Esophagus squamous epithelium (tissue), 5 donors: ENCODE measurements at places on chromosomes 1 and 21.

DNA sequence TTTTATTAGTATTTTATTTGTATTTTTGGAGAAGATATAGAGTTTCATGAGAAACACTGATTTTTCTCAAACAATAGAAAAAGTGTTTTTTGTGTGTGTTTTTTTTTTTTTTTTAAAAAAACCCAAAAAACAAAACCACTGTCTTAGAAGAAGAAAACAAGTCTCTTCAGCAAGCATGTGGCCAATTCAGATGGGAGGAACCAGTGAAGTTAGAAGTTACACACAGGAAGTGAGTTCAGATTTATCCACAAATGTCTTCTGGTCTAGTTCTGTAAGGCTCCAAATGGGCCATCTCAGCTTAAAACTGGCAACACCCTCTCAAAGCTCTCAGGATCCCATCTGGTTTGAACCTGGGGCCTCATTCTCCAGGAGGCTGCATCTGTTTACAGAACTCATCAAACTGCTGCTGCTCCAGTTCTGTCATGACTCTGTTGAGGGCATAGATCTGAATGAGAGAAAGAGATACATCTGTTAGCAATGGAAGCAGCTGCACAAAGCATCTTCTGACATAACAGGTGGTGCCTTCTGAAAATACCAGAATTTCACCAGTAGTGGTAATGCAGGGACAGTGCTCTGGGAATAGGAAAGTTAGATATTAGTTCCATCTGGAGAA, 9.8 kb upstream of the ERMAP start:
- no peak for DNase-seq

GRCh38 chr1:61950418-61950817, 208.1 kb downstream of the PATJ start:
- DNase-seq = no peak

DNA sequence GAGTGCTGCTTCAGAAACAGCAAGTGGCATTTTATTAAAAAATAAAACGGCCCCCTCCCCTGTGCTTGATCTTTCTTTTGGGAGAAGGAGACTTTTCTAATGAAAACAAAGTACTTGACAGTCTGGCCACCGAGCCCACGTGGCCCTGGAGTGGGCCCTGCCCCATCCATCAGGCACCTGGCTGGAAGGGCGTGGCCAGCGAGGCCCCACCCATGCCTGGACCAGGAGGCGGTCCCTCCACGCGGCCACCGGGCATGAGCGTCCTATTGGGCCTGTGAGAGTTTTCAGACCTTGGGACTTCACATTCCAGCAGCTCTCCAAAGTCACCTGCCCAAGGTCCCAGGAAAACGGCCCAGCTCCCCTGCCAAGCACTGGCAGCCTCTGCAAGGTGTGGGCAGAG, 144.7 kb downstream of the CASZ1 start:
- no peak for DNase-seq

GRCh38 chr1:186082235-186082937, 292.7 kb downstream of the TPR start:
- DNase-seq = no peak

DNA sequence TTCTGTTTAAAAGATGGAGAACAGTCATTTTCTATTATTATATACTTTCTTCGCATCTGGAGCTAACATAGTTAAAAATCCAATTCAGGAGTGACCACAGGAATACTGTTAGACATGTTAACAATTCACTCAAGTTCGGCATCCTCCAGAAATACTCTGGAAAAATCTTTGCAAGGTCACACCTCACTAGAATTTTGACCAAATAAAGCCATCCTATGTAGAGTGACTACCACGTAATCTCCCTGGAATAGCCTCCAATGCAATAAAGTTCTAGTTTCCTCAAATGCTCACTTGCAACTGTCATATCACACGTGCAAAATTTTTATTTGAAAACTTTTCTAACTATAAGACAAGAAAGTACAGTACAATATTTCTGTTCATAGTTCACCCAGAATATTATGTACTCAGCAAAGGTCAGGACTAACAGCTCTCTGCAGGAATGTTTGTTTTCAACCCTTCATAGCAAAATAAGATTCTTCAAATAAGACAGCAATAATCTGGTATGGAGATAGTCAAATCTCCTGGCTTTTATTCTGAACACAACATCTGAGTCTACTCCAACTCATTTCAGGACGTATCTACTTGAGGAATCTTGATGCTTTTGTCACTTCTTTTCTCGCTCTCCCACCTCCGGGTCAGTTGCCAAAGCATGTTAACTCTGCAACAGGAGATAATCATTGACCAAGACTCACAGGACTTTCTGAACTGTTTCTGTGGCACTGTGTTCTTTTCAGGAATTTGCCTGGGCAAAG, 82.6 kb downstream of the GDAP2 start:
- DNase-seq = no peak

DNA sequence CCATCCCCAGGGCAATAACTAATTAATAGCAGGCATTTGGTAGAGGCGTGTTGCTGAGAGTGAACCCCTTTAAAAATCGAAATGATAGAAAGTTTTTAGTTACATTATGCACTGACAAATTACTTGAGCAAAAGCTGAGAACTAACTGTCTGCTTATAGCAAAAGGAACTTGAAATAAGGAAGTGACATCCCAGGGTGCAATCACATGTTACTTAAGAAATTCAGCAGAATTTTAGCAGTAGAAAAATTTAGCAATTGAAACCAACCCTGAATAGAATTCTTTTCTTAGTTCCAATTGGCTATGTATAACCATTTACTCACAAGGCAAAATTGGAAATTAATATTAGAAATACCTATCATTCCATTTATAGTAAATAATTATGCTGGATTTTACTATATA, 139.5 kb upstream of the SAMSN1 start:
- DNase-seq = no peak

DNA sequence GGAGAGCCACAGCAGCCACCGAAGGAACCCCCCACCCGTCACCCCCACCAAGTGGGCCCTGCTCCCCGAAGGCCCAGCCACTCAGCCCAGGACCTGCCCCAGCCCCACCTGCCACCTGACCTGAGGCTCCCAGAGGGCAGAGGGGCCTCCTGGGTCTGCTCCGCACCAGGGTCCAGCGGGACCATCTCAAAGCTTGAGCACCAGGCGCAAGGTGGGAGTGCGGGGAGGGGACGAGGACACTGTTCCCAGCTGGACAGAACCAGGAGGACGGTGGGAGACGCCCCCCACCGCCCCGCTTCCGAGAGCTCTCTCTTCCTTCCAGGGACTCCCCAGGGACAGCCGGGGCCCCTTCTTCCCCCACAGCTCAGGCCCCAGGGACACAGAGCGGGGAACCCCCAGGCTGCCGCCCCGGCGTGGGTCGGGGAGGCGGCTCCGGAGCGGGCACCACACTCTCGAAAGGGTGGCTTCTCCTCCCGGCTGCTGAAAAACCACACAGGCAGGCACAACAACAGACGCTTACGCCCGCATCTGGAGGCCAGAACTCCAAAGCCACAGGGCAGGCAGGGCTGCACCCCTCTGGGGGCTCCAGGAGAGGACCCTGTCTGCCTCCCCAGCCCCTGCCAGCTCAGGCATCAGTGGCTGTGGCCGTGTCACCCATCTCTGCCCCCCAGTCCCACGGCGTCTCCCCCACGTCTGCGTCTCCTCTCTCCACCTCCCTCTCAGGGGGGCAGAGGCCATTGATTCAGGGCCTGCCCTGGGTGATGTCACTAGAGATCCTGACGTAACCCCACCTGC, 1.9 kb upstream of the TTLL10 start:
- no peak for DNase-seq

- no peak for DNase-seq
Observed at GRCh38 chr1:67148516-67149178, 13.9 kb upstream of the C1orf141 start.

DNA sequence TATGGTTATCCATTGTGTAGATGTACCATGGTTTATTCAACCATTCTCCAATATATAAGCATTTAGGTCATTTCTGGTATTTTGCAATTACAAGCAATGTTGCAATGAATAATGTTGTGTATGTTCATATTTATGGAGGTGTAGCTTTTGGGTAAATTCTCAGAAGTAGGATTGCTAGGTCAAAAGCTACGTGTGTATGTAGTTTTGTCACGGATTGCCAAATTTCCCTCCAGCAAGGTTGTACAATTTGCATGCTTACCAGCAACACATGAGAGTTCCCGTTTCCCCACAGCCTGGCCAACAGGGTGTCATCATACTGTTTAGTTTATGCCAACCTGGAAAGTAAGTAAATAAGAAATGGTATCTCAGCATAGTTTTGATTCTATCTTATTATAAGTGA, 36.3 kb downstream of the IGSF5 start:
- no peak for DNase-seq

GRCh38 chr1:237146241-237146640, 104.3 kb downstream of the RYR2 start:
- no peak for DNase-seq

DNA sequence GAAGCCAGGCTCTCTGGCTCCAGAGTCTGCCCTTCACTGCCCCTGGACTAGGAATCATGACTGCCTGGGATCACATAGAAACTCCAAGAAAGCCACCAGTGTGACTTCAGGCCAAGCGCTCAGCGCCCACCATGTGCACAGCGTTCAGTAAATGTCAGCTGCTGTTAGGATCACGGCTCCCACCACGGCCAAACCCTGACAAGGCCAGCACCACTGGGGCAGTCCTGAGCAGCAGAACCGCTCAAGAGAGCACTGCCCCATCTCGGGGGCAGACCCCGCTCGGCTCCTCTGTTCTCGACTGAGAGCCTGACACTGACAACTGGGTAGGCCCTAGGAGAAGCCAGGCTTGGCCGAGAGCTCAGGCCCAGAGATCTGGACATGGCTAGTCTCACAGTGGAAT, 10.0 kb downstream of the CAPZB start:
- no peak for DNase-seq

GRCh38 chr1:205009670-205010069, 33.3 kb upstream of the CNTN2 start:
- no peak for DNase-seq

DNA sequence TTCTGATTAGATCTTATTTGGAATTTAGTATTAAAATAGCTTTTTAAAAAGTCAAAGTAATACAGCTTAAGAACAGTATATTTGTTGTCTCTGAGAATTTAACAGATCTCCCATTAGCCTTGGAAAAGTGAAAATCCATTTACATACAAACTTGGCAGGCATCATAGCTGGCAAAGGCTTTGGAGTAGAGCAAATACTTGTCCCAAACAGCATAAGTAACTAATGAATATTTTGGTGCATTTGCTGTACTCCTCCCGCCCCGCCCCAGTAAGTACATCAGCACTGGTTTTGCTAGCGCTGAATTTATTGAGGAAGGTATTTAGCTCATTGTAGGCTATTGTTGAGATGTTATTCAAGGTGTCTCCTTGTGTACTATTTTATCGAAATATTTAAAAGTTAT, 417.7 kb upstream of the KAZN start:
- DNase-seq = no peak

- DNase-seq = no peak
Observed at GRCh38 chr1:207070811-207071210, 17.7 kb downstream of the PFKFB2 start.

- no peak for DNase-seq
Observed at GRCh38 chr21:29096218-29097015, 23.0 kb upstream of the CCT8 start.

DNA sequence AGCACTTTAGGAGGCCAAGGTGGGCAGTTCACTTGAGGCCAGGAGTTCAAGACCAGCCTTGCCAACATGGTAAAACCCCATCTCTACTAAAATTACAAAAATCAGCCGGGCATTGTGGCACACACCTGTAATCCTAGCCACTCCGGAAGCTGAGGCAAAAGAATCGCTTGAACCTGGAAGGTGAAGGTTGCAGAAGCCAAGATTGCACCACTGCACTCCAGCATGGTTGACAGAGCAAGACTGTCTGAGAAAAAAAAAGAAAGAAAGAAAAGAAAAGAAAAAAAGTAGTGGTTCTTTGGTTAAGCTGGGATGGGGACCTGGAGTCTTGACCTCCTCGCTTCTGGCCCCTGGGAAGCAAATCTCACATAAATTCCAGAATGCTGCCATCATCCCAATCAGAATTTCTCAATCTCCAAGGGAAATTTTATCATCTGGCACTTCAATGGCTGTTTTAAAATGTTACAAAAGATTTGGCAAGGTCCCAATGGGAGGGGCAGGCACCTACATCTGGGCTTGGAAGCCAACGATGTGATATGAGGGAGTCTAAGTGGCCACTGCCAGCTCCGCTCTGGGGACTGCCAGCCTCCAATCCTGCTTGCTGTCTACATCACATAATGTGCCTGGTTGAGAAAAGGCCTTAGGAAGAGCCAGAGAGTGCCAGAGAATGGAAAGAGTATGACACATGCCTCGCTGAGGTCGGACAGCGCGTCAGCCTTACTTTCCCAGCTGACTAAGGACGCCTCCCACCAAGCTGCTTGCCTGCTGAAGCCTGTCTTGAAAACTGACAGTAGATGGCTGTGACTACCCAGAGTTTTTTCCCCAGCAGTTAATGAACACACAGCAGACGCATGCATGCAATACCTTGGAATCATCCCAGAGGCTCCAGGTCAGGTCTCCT, 42.1 kb upstream of the SRP9 start:
- DNase-seq = no peak

- DNase-seq = no peak
Observed at GRCh38 chr1:97630281-97630680, 290.6 kb downstream of the DPYD start.

DNA sequence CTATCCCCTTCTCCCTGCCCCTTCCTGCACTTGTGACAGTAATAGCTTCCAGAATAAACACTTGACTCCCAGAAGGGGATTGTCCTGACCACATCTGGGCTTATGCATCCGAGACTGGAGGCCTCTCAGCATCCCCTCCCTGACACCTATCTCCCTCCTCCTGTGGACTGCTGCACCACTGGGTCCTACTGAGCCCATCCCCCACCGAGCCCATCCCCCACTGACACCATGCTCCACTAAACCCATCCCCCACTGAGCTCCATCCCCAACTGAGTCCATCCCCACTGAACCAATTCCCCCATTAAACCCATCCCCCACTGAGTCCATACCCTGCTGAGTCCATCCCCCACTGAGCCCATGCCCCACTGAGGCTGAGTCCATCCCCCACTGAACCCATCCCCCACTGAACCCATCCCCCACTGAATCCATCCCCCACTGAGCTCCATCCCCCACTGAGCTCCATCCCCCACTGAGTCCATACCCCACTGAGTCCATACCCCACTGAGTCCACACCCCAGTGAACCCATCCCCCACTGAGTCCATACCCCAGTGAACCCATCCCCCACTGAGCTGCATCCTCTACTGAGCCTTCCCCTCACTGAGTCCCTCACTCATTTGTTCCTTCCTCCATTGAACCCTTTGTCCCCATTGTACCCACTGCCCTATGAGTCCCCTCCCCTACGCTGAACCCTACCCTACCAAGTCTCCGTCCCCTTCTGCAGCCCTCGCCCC, 5.6 kb downstream of the PDZK1IP1 start:
- no peak for DNase-seq
